ENCODE measurements at places on chromosomes 3 and 15.

DNA sequence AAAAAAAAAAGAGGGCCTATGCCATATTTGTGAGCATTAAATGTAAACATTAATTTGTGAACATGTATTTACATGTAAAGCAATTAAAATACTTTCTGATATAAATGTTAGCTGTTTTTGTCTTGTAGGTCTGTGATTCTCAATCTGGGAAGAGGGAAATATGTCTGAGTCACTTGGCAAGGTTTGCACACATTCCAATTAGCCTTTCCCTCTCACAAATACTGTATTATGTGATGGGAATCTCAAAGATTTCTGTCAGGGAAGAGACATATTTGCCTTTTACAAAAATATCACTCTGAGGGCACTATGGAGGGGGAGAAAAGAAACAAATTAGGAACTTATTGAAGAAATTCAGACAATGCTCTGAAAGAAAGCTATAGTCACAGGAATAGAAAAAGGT, 483.6 kb downstream of the GBE1 start:
- no peak for DNase-seq

DNA sequence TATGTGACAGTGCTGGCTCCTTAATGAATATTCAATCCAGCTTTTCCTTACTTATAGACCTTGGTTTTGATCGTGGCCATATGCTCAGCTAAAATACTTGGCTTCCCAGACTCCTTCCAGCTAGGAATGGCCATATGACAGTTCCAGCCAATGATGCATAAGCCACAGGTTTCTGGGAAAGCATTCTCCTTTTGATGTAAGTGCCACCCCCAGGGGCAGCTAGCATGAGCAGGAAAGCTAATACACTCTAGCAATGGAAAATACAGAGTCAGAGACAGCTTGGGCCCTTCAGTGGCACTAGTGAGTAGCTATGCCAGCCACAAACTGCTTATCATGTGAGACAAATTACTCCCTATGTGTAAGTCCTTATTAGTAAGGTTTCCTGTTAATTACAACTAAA, 26.7 kb downstream of the TBC1D2B start:
- no peak for DNase-seq

DNA sequence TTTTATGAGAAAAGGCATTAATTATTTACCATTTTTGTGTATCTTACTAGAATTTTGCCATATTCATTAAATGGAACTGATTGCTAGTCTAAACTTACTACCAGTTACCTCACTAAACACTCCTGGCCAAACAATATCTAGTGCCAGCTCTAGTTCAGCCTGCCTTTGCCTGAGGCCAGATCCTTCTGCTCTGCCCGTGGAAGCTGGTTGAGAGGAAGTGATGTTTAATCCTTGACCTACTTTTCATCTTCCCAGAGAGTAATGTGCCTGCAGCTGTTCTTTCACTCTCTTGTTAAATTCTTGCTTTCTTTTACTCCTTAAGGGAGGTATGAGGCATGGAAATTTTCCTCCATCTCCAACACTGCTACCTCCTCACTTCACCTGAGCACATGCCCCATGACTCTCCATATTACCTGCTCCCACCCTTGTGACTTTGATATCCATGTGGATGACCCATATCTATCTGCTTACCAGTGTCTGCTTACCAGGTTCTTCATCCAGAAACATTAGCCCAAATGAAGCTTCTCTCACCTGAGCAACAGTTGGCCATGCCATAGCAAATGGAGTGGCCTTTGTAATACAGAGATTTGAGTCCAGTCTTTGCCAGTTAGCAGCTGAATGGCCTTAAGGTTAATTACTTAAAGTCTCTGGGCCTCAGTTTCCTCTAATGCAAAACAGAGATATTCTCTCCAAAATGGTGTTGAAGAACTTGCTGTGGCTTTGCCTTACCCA, 53.4 kb downstream of the UBE2E1 start:
- no peak for DNase-seq

- DNase-seq = no peak
Measured at GRCh38 chr3:5456199-5456598, 268.7 kb downstream of the EDEM1 start.
